ENCODE measurements at places on chromosomes 1 and 21. TPM values are rescaled to one million over a fixed set of nuclear protein-coding genes. Genes with fewer than 3 reads are reported as not detected.

GRCh38 chr21:35448876-35449599, 399.9 kb upstream of the RUNX1 start:
- no peak overlapping the region for H3K27ac ChIP-seq
- DNase-seq, result no peak
- no peaks in the 10 kb centered on the region for H3K27me3 ChIP-seq

GRCh38 chr1:185570962-185571361, 163.2 kb upstream of the HMCN1 start:
- no peak overlapping the region for H3K27ac ChIP-seq
- H3K36me3 ChIP-seq, result no peaks in the 10 kb centered on the region
- no peak overlapping the region for H3K4me3 ChIP-seq
- no peaks in the 10 kb centered on the region for H3K27me3 ChIP-seq
- no peaks in the 10 kb centered on the region for H3K4me1 ChIP-seq

GRCh38 chr1:27886353-27886679, 14.0 kb downstream of the THEMIS2 start:
- H3K4me3 ChIP-seq, result no peak overlapping the region
- H3K36me3 ChIP-seq, result peaks cover 38% of the 10 kb centered on the region
- H3K4me1 ChIP-seq, result no peaks in the 10 kb centered on the region
- H3K27me3 ChIP-seq, result no peaks in the 10 kb centered on the region

DNA sequence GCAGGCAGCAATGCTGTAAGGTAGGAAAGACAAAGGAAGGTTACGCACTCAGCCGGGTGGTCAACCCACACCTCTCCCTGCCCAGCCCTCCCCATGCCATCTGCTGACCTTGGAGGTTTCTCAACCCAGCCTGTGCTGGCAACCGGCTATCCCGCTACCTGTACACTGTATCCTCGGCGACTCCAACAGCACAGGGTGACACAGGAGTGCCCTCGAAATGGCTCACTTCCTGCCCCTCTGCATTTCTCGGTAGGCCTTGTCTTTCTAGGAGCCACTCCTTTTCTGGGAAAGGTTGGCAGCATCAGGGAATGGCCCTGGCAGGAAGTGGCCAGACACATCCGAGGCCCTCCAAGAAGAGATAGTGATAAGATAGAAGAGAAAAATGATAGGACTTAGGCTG, 124.0 kb downstream of the PROX1 start:
- H3K4me1 ChIP-seq, result peaks cover 10% of the 10 kb centered on the region
- no peak for DNase-seq
- H3K27ac ChIP-seq, result no peak overlapping the region
- H3K36me3 ChIP-seq, result no peaks in the 10 kb centered on the region
- no peaks in the 10 kb centered on the region for H3K27me3 ChIP-seq
- no peak overlapping the region for H3K4me3 ChIP-seq

CD5L gene
- 0.11 TPM for total RNA-seq

PTPN22 gene
- 0.33 TPM for total RNA-seq

DNA sequence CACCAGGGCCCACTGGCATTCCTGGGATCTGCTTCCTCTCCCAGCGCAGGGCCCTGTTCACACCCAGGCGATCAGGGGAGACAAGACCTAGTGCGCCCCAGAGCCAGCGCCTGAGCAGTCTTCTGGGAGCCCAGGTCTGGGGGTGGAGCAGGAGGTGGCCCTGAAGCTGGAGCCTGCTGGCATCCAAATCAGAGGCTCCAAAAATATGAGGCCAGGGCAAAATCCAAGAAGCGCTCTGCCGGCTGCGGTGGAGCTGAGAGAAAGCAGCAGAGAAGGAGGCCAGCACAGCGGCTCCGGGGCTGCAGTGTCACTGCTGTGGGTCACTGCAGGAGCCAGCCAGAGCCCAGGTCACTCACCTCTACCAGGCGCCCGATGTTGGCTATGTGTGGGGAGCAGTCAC, 32.7 kb downstream of the SLC66A1 start:
- DNase-seq, result no peak
- peaks cover 73% of the 10 kb centered on the region for H3K36me3 ChIP-seq
- peaks cover 49% of the 10 kb centered on the region for H3K4me1 ChIP-seq
- H3K4me3 ChIP-seq, result no peak overlapping the region
- no peak overlapping the region for H3K27ac ChIP-seq

DNA sequence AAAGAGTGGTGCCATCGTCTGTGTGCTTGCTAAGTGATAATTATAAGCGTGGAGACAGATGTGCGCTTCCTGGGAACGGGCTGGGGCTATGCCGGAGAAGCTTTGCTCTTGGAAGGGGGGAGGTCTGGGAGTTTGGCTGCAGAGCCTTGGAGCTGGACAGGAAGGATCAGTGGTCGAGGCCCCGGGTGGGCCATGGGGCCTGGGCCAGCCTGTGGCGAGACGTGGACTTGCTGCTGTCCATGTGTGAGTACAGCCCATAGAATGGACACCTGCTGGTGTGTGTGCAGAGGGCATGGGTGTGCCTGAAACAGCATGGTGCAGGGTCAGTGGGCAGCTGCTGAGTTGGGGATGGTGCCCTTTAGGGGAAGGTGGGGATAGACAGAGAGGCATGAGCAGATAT, 121.3 kb downstream of the PCBP3 start:
- H3K27ac ChIP-seq, result no peak overlapping the region
- H3K4me3 ChIP-seq, result no peak overlapping the region

CRYZ gene
- total RNA-seq, result 26.7 TPM

PDPN gene
- total RNA-seq, result 13.3 TPM

DNA sequence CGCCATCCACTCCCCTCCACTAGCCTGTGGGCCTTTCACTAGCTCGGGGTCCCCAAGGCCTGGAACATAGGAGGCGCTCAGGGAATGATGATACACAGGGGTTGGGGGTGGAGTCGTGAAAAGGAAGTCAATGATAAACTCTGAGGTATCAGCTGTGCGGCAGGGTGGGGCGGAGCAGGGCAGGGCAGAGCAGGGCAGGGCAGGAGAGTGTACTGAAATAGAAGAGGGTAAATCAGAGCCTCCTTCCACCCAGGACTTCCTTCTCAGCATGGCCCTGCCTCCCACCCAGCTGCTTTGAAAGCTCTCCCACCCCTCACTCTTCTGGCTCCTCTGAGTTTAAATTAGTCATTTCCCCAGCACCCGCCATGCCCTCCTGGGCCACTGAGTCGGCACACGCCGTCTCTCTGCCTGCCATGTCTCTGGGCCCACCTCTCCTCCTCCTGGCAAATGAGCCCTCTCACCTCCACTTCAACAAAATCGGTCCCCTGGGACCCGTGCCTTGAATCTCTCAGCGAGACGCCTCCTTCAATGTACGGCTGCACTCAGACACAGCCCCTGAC, 16.9 kb downstream of the CAPZB start:
- DNase-seq, result no peak
- H3K4me3 ChIP-seq, result no peak overlapping the region
- peaks cover 3% of the 10 kb centered on the region for H3K36me3 ChIP-seq
- peak overlapping the region; percentile 3 for H3K27ac ChIP-seq

- H3K36me3 ChIP-seq, result peaks cover under 1% of the 10 kb centered on the region
- H3K4me3 ChIP-seq, result no peak overlapping the region
- no peaks in the 10 kb centered on the region for H3K27me3 ChIP-seq
- no peak for DNase-seq
- no peaks in the 10 kb centered on the region for H3K4me1 ChIP-seq
- H3K27ac ChIP-seq, result no peak overlapping the region
Measured at GRCh38 chr1:88873737-88874349, 17.5 kb downstream of the GTF2B start.

DNA sequence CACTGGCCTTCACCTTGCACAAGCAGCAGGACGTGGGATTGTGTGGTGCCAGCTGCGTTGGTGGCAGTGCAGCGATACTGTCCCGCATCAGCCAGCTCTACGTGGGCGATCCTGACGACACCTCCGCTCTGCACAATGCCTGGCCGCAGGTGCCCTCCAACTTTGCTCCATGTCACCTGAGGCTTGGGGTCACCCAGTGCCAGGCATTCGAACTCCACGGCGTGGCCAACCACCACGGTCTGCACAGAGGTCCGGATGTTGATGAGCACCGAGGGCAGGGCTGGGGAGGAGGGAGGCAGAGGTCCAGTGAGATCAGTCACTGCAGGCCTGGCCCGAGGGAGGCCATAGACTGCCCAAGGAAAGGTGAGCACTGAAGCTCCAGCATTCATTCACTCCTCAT, 22.6 kb downstream of the LDLRAD2 start:
- no peak overlapping the region for H3K4me3 ChIP-seq
- no peaks in the 10 kb centered on the region for H3K27me3 ChIP-seq
- H3K4me1 ChIP-seq, result no peaks in the 10 kb centered on the region
- DNase-seq, result no peak
- H3K27ac ChIP-seq, result no peak overlapping the region
- peaks cover 80% of the 10 kb centered on the region for H3K36me3 ChIP-seq

- no peaks in the 10 kb centered on the region for H3K27me3 ChIP-seq
- DNase-seq, result no peak
- no peaks in the 10 kb centered on the region for H3K36me3 ChIP-seq
- H3K4me1 ChIP-seq, result no peaks in the 10 kb centered on the region
Measured at GRCh38 chr1:176579087-176579486, 116.1 kb downstream of the PAPPA2 start.

GRCh38 chr1:46067652-46068051, 64.8 kb downstream of the PIK3R3 start:
- no peak overlapping the region for H3K4me3 ChIP-seq
- peak; percentile 24 for DNase-seq
- H3K27ac ChIP-seq, result no peak overlapping the region
- H3K36me3 ChIP-seq, result peaks cover 18% of the 10 kb centered on the region
- no peaks in the 10 kb centered on the region for H3K27me3 ChIP-seq

- no peak for DNase-seq
- no peaks in the 10 kb centered on the region for H3K4me1 ChIP-seq
- no peak overlapping the region for H3K4me3 ChIP-seq
- H3K36me3 ChIP-seq, result no peaks in the 10 kb centered on the region
- no peak overlapping the region for H3K27ac ChIP-seq
Measured at GRCh38 chr1:206834711-206835110, 30.7 kb upstream of the IL20 start.

DNA sequence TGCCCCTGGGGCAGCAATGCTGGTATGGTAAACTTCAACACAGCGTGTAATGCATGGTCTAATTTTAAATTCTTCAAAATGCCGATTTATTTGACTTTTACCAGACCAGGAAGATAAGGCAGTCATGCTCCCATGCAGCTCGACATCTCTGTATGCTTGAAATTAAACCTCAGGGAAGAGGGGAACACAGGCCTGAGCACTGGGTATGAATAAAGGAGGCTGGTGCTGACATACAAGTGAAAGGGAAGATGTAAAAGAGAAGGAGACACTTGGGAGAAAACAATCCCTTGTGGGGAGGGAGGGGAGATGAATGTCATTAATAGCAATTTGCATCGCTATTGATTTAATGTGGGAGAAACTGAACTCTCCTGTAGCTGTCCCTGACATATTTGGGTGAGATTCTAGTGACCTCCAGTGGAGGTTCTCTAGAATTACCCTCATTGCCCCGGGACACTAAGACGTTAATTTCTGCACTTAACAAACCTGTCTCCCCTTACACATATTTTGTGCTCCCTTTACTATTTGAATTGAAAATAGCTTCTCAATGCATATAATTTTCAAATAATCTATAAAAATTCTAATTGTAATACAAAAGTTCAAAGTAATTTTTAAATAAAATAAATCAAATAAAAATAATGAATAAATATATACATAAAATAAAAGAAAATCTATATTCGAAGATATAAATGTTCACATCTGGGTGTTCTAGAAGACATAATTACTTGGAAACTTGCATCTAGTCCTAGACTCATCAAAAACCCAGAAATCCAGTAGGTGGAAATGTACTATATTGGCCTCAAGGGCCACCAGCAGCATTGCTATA, 283.1 kb downstream of the LMX1A start:
- no peak overlapping the region for H3K27ac ChIP-seq
- DNase-seq, result peak; percentile 92
- no peaks in the 10 kb centered on the region for H3K4me1 ChIP-seq

DNA sequence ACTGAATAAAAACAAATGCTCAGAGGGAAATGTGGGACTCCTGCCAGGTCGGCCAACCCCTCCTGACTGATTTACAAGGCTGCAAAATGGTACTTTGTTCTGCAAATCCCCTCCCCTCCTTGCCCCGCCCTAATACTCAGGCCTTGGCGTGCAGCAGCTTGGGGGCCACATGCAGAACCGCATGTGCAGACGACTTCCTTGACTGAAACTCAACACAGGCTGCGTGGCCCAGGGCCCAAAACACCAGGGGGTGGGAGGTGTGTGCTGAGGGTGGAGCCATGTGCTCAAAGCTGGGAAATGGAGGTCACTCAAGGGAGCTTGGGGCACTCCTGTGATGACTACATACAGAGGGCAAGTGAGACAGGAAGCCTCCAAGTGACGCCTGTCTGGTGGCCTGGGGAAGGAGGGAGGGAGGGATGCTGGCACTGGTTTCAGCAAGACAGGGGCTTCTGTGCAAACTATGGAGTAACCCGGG, 87.2 kb downstream of the MRPL37 start:
- DNase-seq, result no peak
- H3K27me3 ChIP-seq, result no peaks in the 10 kb centered on the region
- H3K4me3 ChIP-seq, result no peak overlapping the region

LMOD1 gene
- 8.4 TPM for total RNA-seq

- H3K36me3 ChIP-seq, result peaks cover under 1% of the 10 kb centered on the region
- no peak overlapping the region for H3K4me3 ChIP-seq
- H3K27me3 ChIP-seq, result no peaks in the 10 kb centered on the region
- H3K4me1 ChIP-seq, result peaks cover 19% of the 10 kb centered on the region
- DNase-seq, result no peak
Measured at GRCh38 chr1:161222175-161223019, 1.0 kb downstream of the APOA2 start.

XCL2 gene
- total RNA-seq, result 0.33 TPM

- no peak overlapping the region for H3K27ac ChIP-seq
- H3K36me3 ChIP-seq, result no peaks in the 10 kb centered on the region
- H3K4me3 ChIP-seq, result no peak overlapping the region
- H3K27me3 ChIP-seq, result no peaks in the 10 kb centered on the region
- no peaks in the 10 kb centered on the region for H3K4me1 ChIP-seq
Measured at GRCh38 chr1:98211271-98211845, 290.5 kb upstream of the DPYD start.

GRCh38 chr1:45644661-45645060, 20.8 kb upstream of the CCDC17 start:
- H3K4me3 ChIP-seq, result no peak overlapping the region
- DNase-seq, result no peak
- H3K36me3 ChIP-seq, result peaks cover 18% of the 10 kb centered on the region
- no peaks in the 10 kb centered on the region for H3K27me3 ChIP-seq
- no peak overlapping the region for H3K27ac ChIP-seq
- no peaks in the 10 kb centered on the region for H3K4me1 ChIP-seq

- H3K27me3 ChIP-seq, result peaks cover 72% of the 10 kb centered on the region
- peaks cover 33% of the 10 kb centered on the region for H3K4me1 ChIP-seq
- H3K4me3 ChIP-seq, result peak overlapping the region; percentile 40
- H3K36me3 ChIP-seq, result peaks cover 9% of the 10 kb centered on the region
Measured at GRCh38 chr1:37765916-37766664, 1.2 kb upstream of the EPHA10 start.

OLFML3 gene
- total RNA-seq, result 64.9 TPM

GRCh38 chr21:17644186-17644585, 31.5 kb upstream of the BTG3 start:
- no peak overlapping the region for H3K27ac ChIP-seq
- H3K36me3 ChIP-seq, result no peaks in the 10 kb centered on the region
- no peak for DNase-seq

DNA sequence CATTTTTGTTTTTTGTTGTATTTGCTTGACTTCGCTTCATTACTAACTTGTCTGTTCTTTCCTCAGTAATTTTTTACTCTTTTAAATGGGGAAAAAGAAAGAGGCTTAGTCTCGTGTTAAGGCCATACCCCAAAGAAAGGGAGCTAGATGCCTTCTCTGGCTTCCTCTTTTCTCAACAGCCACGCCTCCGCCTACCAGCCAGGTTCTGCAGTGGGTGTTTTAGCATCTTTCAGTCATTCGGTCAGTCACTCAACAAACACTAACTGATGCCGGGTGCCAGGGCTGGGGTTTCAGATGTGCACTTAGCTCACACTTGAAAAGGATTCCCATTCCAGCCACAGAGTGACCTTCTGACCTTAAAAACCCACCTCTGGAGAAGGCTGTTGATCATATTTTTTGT, 46.3 kb upstream of the VAV3 start:
- H3K27ac ChIP-seq, result no peak overlapping the region
- H3K4me1 ChIP-seq, result no peaks in the 10 kb centered on the region
- no peaks in the 10 kb centered on the region for H3K27me3 ChIP-seq
- H3K4me3 ChIP-seq, result no peak overlapping the region
- no peak for DNase-seq
- H3K36me3 ChIP-seq, result no peaks in the 10 kb centered on the region

All from spinal cord (tissue), 10 donors.